Dermis microvascular lymphatic vessel endothelial cell (primary cell): ENCODE measurements at places on chromosomes 3 and 15. TPM values are rescaled to one million over a fixed set of nuclear protein-coding genes. Genes with fewer than 3 reads are reported as not detected.

- DNase-seq = peak; percentile 73
Measured at GRCh38 chr3:108662142-108662738, 72.7 kb downstream of the DZIP3 start.

The NANOGP8 gene
- total RNA-seq = not detected in 2 replicates

GRCh38 chr3:72092778-72093177 is 307.8 kb upstream of the PROK2 start:
- DNase-seq = no peak

The MYH15 gene
- under 0.01 and 0.13 TPM in 2 replicates for total RNA-seq

DNA sequence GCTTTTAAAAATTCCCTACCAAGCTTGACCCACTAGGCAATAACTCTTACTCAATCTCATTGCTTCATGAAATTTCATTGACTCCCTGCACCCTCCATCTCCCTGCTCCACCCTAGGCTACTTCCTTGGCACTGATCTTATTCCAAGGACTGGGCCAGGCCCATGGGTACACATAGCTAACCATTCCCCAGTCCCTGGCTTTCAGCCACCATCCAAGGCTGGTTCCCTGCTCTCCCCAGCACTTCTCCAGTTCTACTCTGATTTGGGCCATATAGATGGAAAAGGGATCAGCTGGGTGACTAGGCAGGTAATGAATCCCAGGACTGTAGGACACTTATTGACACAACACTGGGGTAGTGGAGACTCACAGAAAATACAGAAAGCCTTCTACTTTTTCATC is 88.1 kb upstream of the NEO1 start:
- DNase-seq = no peak

DNA sequence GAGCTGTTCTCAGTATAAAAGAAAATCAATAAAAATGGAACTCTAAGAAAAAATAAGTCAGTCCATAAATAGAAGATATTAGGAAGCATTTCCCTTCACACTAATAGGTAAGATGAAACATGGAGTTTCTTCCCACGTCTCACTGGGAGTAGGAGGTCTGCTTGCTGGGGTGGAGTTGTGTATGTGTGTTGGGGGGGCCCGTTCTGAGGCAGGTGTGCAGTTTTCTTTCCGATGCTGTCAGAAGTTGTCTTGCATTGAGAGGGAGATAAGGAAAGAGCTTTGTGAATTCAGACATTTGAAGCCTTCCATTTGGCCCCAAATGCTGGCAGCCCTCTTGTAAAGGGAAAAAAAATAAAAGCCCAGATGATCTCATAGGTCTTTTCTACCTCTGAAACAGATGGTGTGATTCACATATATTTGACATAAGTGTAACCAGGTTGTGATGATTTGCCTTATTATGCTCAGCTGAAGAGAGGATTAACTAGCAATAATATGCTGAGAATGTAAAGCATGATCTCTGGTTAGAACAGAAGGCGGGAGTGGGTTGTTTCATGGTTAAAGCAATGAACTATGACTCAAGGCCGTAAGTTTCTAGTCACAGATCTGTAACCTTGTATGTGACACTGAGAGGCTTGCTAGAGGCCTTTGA is 8.8 kb downstream of the RASGRP1 start:
- no peak for DNase-seq

The MST1R gene
- total RNA-seq = 0.13 TPM in 2 replicates

GRCh38 chr3:73546961-73547360 is 77.8 kb downstream of the PDZRN3 start:
- DNase-seq = no peak

DNA sequence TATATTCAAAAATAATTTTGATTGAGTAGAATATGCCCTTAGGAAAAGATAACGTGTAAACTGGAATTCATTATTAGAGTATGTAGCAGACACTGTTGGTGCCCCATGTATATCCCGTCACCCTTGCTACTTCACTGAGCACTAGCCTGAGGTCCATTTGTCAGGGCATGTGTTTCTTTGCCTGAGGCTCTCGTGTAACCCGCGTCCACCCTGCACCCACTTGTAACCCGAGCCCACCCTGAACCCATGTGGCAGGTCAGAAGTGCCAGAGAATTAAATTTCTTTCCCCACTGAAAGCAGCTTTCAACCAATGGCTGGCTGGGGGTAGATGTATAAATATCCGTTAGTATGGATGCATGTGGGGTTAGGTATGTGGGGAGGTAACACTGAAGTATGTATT is 474.2 kb upstream of the ZNF385D start:
- no peak for DNase-seq

GRCh38 chr3:107959550-107960154 is 131.2 kb downstream of the CD47 start:
- no peak for DNase-seq

The CTXN2 gene
- not detected in 2 replicates for total RNA-seq

DNA sequence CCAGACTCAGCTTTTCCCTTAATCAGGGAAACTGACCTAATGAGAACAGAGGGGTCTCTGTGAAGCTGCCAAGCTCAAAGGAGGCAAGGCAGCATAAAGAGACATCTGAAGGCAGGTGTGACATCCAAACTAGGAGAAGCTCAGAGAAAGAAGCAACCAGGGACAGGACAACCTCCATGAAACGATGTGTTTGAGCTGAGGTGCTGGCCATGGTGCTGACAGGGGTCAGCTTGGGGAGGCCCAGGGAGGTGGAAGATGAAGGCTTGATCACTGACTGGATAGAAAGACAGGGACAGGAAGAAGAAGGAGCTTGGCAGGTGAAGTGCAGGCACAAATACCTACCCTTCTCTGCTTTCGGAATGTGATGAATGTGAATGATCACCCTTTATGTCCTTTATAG is 179.5 kb upstream of the NSMCE3 start:
- DNase-seq = peak; percentile 10

GRCh38 chr3:127501177-127501576 is 89.4 kb downstream of the TPRA1 start:
- no peak for DNase-seq

DNA sequence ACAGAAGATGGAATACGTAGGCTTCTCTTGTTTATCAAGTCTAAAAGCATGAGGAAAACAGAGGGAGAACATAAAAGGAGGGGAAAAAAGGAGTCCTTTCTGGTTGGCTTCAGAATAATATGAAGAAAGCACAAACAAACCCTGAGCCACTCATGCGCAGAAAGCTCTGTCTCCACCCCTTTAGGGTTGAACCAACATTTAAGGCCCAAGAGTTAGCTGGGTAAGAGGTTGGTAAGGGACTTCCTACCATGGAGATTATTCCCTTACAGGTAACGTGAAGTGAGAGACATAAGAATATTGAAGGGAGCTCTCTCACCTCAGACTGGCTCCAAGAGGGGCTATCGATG is 145.3 kb downstream of the RORA start:
- DNase-seq = no peak

GRCh38 chr3:120239644-120240043 is 45.4 kb downstream of the GPR156 start:
- no peak for DNase-seq

GRCh38 chr3:95434491-95434890 is 1371.6 kb downstream of the NSUN3 start:
- DNase-seq = no peak

The WNT5A gene
- 0.77 and 5.8 TPM in 2 replicates for total RNA-seq

The AP2M1 gene
- total RNA-seq = 379 and 607 TPM in 2 replicates

DNA sequence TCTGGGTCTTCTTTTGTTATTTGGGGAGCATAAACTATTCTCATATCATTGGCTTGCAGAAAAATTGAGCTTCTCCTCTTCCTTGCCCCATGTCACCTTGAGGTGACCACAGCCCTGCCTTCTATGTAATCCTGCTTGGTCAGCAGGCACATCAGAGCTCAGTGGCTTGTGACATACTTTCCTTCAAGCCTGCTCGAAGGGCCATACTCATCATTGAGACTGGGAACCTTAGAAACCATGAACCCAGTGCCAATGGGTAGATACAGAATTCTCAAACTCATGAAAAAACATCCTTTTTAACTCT is 3.7 kb upstream of the CCR2 start:
- no peak for DNase-seq

GRCh38 chr3:183131735-183132134 is 30.8 kb downstream of the LAMP3 start:
- DNase-seq = peak; percentile 88
